Tibial nerve (tissue), 4 donors: ENCODE measurements at places on chromosomes 13 and 19.

GRCh38 chr13:76638882-76639281, 247.3 kb downstream of the KCTD12 start:
- H3K4me1 ChIP-seq, result no peaks in the 10 kb centered on the region
- no peak overlapping the region for H3K27ac ChIP-seq
- H3K27me3 ChIP-seq, result no peaks in the 10 kb centered on the region
- no peak for DNase-seq
- no peak overlapping the region for H3K4me3 ChIP-seq

- no peaks in the 10 kb centered on the region for H3K36me3 ChIP-seq
- peak overlapping the region; percentile 55 for H3K27ac ChIP-seq
- H3K4me1 ChIP-seq, result peaks cover 27% of the 10 kb centered on the region
- peaks cover 6% of the 10 kb centered on the region for H3K27me3 ChIP-seq
- DNase-seq, result peak; percentile 42
- peak overlapping the region; percentile 49 for H3K4me3 ChIP-seq
These were observed 1.9 kb downstream of the CDC42EP5 start for GRCh38 chr19:54470991-54471782.

DNA sequence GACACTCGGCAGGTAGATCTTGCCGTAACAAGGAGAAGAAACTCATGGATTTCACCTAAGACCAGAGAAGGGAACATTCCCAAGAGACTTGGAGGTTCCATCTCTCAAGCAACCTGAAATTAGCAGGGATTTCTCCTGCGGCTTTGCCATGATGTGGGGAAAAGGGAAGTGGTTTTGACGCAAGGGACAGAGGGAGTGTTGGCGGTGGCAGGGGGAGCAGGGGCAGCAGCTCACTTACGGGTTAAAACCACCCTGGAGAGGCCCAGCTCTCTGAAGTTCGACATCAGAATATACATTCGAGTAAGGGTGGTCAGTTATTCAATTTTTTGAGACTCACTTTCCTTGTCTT, 76.1 kb upstream of the POMP start:
- H3K27me3 ChIP-seq, result no peaks in the 10 kb centered on the region
- no peaks in the 10 kb centered on the region for H3K4me1 ChIP-seq
- H3K36me3 ChIP-seq, result no peaks in the 10 kb centered on the region
- no peak overlapping the region for H3K27ac ChIP-seq
- DNase-seq, result no peak
- no peak overlapping the region for H3K4me3 ChIP-seq

DNA sequence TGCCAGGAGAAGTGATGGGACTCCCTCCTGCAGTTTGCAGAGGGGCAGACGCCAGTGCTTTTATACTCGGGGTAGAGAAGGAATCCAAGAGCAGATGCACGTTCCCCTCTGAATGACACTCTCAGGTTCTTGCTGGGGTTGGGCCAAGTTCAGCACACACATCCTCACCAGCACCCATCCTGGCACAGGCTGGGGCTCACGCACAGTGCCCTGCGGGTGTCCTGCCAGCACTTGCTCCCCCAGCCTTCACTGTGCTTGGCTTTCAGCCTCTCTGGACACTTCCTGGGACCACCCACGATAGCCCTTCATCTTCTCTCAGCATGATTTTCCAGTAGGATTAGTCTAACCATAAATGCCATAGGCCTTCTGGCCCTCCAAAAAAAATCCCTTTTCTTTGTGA, 158.6 kb downstream of the ZNF536 start:
- H3K27me3 ChIP-seq, result no peaks in the 10 kb centered on the region
- no peak overlapping the region for H3K4me3 ChIP-seq
- no peak for DNase-seq
- H3K27ac ChIP-seq, result no peak overlapping the region

GRCh38 chr13:112443995-112444311, 67.8 kb downstream of the SPACA7 start:
- H3K4me3 ChIP-seq, result no peak overlapping the region
- peak; percentile 55 for DNase-seq
- H3K27me3 ChIP-seq, result peaks cover 42% of the 10 kb centered on the region
- H3K36me3 ChIP-seq, result no peaks in the 10 kb centered on the region
- no peak overlapping the region for H3K27ac ChIP-seq
- H3K4me1 ChIP-seq, result peaks cover 11% of the 10 kb centered on the region

GRCh38 chr19:13995017-13995728, 10.9 kb downstream of the RFX1 start:
- DNase-seq, result no peak
- H3K4me3 ChIP-seq, result no peak overlapping the region
- no peaks in the 10 kb centered on the region for H3K27me3 ChIP-seq
- H3K36me3 ChIP-seq, result peaks cover 59% of the 10 kb centered on the region
- H3K4me1 ChIP-seq, result no peaks in the 10 kb centered on the region

- no peak for DNase-seq
- no peak overlapping the region for H3K4me3 ChIP-seq
- H3K36me3 ChIP-seq, result no peaks in the 10 kb centered on the region
- peaks cover 8% of the 10 kb centered on the region for H3K4me1 ChIP-seq
- H3K27me3 ChIP-seq, result peaks cover 82% of the 10 kb centered on the region
These were observed 5.3 kb downstream of the TMPRSS9 start for GRCh38 chr19:2365201-2365970.

DNA sequence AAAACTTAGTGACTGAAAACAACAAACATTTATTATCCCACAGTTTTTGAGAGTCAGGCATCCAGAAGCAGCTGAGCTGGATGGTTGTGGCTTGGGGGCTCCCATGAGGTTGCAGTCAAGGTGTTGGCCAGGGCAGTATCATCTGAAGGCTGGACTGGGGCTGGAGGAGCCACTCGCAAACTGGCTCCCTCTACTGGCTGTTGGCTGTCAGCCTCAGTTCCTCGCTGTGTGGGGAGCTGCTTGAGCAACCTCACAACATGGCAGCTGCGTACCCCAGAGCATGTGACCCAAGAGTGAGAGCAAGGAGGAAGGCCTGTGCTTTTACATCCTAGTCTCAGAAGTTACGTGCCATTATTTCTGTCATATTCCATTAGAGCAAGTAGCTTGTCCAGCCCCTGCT, 9.7 kb downstream of the YJU2 start:
- no peak for DNase-seq
- H3K4me3 ChIP-seq, result no peak overlapping the region
- H3K4me1 ChIP-seq, result no peaks in the 10 kb centered on the region
- no peaks in the 10 kb centered on the region for H3K27me3 ChIP-seq

GRCh38 chr13:37212826-37213225, 107.4 kb upstream of the CSNK1A1L start:
- H3K4me3 ChIP-seq, result no peak overlapping the region
- DNase-seq, result no peak
- H3K27me3 ChIP-seq, result no peaks in the 10 kb centered on the region

- peak overlapping the region; percentile 28 for H3K27ac ChIP-seq
- no peaks in the 10 kb centered on the region for H3K27me3 ChIP-seq
- DNase-seq, result no peak
- H3K4me3 ChIP-seq, result no peak overlapping the region
- no peaks in the 10 kb centered on the region for H3K36me3 ChIP-seq
These were observed 187.9 kb downstream of the KATNAL1 start for GRCh38 chr13:30119476-30119875.

DNA sequence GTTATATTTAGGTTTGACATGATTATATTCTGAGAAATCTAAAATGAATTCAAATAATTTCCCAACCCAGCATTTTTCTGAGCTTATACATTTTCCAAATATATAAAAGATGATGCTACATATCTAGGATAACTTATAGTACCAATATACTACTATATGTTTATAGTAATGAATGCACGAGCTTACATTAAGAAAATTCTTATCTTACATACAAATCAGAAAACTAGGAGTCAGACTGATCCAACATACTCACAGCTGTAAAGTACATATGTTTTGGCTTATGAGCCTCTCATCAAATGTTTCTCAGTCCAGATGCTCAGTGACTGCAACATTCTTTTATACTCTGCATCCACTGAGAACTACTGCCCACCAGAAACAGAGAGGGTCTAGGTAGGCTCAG, 491.3 kb upstream of the KLF12 start:
- H3K4me1 ChIP-seq, result no peaks in the 10 kb centered on the region
- H3K27ac ChIP-seq, result no peak overlapping the region
- H3K36me3 ChIP-seq, result no peaks in the 10 kb centered on the region
- H3K4me3 ChIP-seq, result no peak overlapping the region
- H3K27me3 ChIP-seq, result no peaks in the 10 kb centered on the region

DNA sequence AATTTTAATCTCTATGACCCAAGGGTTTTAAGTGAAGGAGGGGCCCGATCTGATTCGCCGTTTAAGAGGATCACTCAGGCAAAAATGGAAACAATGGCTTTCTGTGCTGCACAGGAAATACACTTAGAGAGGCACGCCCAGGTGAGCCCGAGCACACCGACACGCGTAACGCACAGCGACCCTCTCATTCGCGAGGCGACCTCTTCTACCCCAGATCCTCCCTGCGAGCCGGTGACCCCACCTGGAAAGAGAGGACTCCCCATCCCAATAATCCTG, 216 bp downstream of the SH2D3A start:
- H3K4me3 ChIP-seq, result peak overlapping the region; percentile 43
- no peaks in the 10 kb centered on the region for H3K4me1 ChIP-seq

GRCh38 chr13:95968906-95969305, 84.3 kb downstream of the UGGT2 start:
- no peak overlapping the region for H3K27ac ChIP-seq
- H3K27me3 ChIP-seq, result no peaks in the 10 kb centered on the region
- peaks cover 41% of the 10 kb centered on the region for H3K36me3 ChIP-seq
- no peak for DNase-seq

DNA sequence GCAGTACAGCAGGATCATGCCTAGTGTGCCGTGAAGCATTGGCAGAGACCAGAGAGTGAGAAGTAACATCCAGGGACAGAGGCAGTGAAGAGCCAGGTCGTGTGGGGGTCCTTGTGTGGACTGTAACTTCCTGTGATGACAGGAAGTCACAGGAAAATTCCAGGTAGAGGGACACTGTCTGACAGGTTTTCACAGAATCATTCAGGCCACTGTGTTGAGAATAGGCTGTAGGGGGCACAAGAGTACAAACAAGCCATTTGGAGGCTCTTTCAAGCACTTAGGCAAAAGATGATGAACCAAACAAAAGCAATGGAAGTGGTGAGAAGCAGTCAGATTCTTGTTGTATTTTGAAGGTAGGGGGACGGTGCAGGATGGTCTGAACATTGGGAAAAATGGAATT, 46.4 kb downstream of the N4BP2L1 start:
- H3K4me3 ChIP-seq, result no peak overlapping the region
- no peaks in the 10 kb centered on the region for H3K36me3 ChIP-seq
- no peak overlapping the region for H3K27ac ChIP-seq
- H3K27me3 ChIP-seq, result no peaks in the 10 kb centered on the region
- H3K4me1 ChIP-seq, result no peaks in the 10 kb centered on the region

GRCh38 chr13:109400624-109401257, 385.6 kb downstream of the IRS2 start:
- DNase-seq, result no peak
- H3K36me3 ChIP-seq, result no peaks in the 10 kb centered on the region
- H3K27me3 ChIP-seq, result no peaks in the 10 kb centered on the region
- H3K4me1 ChIP-seq, result no peaks in the 10 kb centered on the region
- no peak overlapping the region for H3K27ac ChIP-seq

DNA sequence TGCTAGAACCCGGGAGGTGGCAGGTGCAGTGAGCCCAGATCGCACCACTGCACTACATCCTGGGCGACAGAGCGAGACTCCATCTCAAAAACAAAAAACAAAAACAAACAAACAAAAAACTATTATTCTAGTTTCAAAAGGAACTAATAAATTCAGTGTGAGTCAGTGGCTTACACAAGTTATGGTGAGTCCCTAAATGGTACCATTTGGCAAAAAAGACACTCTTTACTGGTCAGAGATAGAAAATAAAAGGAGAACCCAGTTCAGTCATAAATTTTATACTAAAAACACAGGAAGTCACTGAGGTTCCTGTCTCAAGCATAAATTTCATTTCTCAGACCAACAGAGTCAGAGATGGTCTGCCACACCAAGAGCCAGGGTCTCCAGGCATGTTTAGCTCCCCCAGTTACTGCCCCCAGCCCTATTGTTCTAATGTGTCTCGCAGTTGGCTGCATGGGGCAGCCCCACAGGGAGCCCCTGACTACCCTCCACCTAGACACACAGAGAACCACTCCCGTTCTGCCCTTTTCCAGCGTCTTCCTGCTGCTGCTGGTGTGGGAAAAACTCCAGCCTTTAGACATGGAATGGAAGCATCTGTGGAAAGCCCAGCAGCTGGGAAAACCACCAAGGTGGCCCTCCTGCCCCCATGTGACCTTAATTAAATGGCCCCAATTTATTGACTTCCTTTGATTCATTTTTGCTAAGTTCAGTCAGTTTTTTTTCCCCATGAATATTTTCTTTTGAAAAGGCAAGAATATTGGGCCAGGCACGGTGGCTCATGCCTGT, 12.2 kb downstream of the THSD1 start:
- H3K27ac ChIP-seq, result no peak overlapping the region
- DNase-seq, result no peak
- no peak overlapping the region for H3K4me3 ChIP-seq
- no peaks in the 10 kb centered on the region for H3K27me3 ChIP-seq
- H3K4me1 ChIP-seq, result peaks cover 5% of the 10 kb centered on the region
- peaks cover under 1% of the 10 kb centered on the region for H3K36me3 ChIP-seq

DNA sequence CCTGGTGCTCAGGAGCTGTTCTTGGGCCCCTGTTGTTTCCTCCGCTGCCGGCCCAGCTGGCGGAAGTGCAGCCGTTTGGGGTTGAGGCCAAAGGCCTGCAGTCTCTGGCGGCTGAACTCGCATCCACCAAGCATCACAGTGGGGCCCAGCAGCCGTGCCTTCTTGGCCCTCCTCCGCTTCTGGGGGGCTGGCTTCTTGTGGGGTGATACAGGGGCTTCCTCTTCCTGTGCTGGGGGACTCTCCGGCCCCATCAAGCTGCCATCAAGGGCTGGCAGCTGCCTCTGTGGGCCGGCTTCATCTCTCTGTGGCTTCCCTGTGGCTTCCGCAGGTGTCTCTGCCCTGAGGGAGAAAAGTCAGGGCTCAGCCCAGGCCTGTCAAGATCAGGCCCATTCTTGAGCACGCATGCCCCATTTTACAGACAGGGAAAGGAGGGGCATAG, 10.3 kb downstream of the ATG4D start:
- H3K4me3 ChIP-seq, result no peak overlapping the region
- H3K4me1 ChIP-seq, result peaks cover 5% of the 10 kb centered on the region
- no peak overlapping the region for H3K27ac ChIP-seq
- H3K27me3 ChIP-seq, result no peaks in the 10 kb centered on the region

GRCh38 chr13:41513600-41513999, 56.2 kb downstream of the RGCC start:
- H3K4me3 ChIP-seq, result no peak overlapping the region
- no peak for DNase-seq
- no peak overlapping the region for H3K27ac ChIP-seq
- no peaks in the 10 kb centered on the region for H3K36me3 ChIP-seq

- no peak for DNase-seq
- no peak overlapping the region for H3K27ac ChIP-seq
- no peak overlapping the region for H3K4me3 ChIP-seq
- no peaks in the 10 kb centered on the region for H3K4me1 ChIP-seq
- no peaks in the 10 kb centered on the region for H3K36me3 ChIP-seq
- no peaks in the 10 kb centered on the region for H3K27me3 ChIP-seq
These were observed 295.4 kb downstream of the SLITRK6 start for GRCh38 chr13:85503797-85504196.

GRCh38 chr13:40231751-40232150, 434.7 kb downstream of the FOXO1 start:
- no peak overlapping the region for H3K4me3 ChIP-seq
- no peak for DNase-seq
- peaks cover 35% of the 10 kb centered on the region for H3K4me1 ChIP-seq
- no peaks in the 10 kb centered on the region for H3K36me3 ChIP-seq
- no peaks in the 10 kb centered on the region for H3K27me3 ChIP-seq
